GM23248 (cell line): ENCODE measurements at places on chromosomes 2 and 18. TPM values are rescaled to one million over a fixed set of nuclear protein-coding genes. Genes with fewer than 3 reads are reported as not detected.
A peak's percentile ranks its signal among the peaks of the same experiment; 100 is the strongest.

The GAL3ST2 gene
- not detected in 2 replicates for polyA plus RNA-seq

The CSRNP3 gene
- 0.73 and 1.2 TPM in 2 replicates for polyA plus RNA-seq

The AGXT gene
- not detected in 2 replicates for polyA plus RNA-seq

DNA sequence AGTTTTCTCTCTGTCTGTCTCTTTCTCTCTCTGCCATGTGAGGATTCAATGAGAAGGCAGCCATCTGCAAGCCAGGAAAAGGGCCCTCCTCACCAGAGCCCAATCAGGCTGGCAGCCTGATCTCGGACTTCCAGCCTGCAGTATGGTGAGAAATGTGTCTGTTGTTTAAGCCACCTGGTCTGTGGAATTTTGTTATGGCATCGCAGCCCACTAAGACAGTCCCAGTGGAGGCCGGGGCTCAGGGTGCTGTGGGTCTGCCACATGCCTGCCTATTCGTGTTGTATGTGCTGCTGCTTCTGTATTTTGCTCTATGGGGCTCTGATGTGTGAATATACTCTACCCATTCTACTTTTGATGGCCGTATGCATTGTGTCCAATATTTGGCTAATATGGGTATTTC lies 139.0 kb upstream of the HS6ST1 start:
- DNase-seq: no peak

DNA sequence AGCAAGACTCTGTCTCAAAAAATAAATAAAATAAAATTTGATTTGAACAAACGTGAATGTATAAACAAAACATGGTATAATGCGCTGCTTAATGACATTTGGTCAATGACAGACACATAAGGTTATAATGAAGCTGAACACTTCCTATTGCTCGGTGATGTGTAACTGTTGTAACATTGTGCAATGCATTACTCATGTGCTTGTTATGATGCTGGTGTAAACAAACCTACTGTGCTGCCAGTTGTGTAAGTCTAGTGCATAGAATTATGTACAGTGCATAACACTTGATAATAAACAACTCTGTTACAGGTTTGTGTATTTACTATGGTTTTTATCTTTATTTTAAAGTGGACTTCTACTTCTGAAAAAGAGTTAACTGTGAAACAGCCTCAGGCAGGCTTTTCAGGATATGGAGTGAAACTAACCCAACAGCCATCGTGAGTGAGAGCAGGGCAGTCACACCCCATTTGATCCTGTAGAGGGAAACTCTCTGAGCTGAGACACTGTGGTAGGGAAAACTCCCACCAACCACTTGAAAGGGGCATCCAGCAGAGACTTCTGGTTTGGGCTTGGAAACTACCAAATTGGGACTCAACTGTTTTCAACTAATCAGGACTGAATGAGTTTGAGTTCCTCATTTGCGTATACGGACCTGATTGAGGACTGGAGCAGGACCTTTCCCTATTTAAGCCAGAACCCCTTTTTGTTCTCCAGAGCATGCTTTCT lies 8.7 kb upstream of the RPRD1A start:
- DNase-seq: peak; percentile 82

DNA sequence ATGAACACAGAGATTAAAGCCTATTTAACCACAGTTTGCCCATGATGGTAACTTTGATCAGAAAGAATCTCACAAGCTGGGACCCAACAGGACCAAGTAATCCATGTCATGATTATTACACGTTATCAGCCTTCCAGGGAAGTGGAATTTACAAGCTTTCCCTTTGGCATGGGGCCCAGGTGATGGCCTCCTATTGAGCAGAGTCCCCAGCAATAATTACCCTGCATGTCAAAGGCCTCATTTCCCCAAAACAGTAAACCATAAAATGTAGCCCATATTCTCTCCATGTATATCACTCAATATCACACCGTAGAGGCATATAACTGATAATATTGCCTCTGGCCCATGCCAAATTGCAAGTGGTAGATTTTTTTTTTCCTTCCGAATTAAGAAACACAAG lies 38.9 kb downstream of the PRKRA start:
- no peak for DNase-seq

DNA sequence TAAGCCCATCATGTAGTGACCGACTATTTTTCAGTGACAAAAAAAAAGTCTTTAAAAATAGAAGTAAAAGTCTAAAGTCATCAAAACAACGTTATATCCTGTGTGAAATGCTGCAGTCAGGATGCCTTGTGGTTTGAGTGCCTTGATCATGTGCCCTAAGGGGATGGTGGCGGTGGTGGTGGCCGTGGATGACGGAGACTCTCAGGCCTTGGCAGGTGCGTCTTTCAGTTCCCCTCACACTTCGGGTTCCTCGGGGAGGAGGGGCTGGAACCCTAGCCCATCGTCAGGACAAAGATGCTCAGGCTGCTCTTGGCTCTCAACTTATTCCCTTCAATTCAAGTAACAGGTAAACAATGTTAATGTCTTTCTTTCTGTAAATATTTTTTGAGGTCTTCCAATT lies at the start of gene CD28:
CD28 (plus strand) TSS at position 237 of the 400 bp plus-strand sequence; CDS start at position 295, 58 bp downstream.
- DNase-seq: no peak

- DNase-seq: no peak
These were observed 31.4 kb downstream of the SOWAHC start for GRCh38 chr2:109645412-109646184.

DNA sequence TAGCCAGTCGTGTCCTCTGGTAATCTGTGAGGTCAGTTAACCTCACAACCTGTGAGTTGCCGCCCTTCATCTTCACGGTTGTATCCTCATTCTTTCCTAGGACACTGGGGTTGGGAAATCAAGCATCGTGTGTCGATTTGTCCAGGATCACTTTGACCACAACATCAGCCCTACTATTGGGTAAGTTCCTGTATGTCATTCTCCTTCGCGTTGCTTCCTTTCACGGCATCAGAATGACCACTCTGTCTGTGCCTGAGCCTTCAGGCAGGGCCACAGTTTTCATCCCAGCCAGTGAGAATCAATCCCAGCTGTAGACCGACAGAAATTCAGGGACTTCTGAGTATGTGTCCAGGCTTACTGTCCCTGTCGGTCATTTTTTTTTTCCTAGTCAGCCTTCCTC lies 67.1 kb downstream of the RAB31 start:
- no peak for DNase-seq
